IMR-90 (cell line): ENCODE measurements at places on chromosomes 4 and X. TPM values are rescaled to one million over a fixed set of nuclear protein-coding genes. Genes with fewer than 3 reads are reported as not detected.

DNA sequence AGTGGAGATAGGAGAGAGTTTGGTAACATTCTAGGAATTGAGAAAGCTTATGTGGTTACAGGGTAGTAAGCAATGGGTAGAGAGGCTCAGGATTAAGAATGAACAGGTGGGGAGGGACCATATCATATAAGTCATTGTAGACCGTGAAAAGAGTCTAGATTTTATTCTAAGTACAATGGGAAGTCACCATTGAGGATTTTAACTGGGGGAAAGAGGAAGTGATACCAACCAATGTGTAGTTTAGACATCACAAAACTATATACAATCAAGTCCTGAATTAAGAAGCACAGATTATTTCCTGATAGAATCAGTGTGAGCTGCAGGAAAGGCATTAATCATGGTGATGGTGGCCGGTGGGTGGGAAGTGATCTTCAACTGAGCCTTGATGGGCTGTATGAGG, 178.3 kb upstream of the ZIC3 start:
- H3K27me3 ChIP-seq = no peaks in the 10 kb centered on the region
- no peaks in the 10 kb centered on the region for H3K4me1 ChIP-seq
- no peaks in the 10 kb centered on the region for H3K36me3 ChIP-seq
- no peak overlapping the region for H3K4me3 ChIP-seq
- no peak for DNase-seq

Gene HS3ST1
- total RNA-seq = not detected in 2 replicates

DNA sequence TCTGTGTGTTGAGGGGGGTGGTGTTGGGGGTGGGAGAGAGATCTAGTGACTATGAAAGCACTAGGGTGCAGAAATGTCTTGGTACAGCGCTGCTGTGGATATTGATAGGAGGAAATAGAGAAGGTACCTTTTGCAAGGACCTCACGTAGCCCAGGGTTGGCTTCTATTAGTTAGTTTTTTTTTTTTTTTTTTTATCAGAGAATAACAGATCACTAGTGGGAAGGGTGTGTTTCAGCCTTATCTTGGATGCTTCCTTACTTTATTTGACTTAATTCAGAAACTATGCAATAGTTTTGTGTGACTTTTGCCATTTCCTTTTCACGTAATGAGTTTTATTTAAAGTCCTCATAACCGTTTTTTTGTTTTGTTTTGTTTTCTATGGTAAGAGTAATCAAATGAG, 16.4 kb upstream of the PGRMC2 start:
- no peaks in the 10 kb centered on the region for H3K27me3 ChIP-seq
- peaks cover 12% of the 10 kb centered on the region for H3K4me1 ChIP-seq
- 0 out of 2 replicates have a peak overlapping the region, but pooled peaks have one; percentile 9 for H3K27ac ChIP-seq
- no peak for DNase-seq
- H3K36me3 ChIP-seq = peaks cover 5% of the 10 kb centered on the region; the same call in 1 of the 2 replicates

DNA sequence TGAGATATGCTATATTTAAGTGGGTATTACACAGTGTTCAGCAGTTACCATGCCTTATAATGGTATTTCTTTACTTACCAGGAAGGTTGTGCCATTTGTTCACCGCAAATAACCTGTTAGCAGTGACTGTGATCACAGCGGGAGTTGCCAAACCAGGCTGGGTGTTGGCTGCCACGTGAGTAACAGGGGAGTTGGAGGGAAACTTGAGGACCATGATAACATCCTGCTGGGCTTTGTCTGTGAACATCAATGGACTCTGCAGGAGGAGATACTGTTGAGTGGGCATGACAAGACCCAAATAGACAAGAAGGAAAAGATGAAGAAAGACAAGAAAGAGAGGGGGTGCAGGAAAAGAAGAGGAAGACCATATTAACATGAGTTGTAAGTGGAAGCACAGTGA, 242.9 kb downstream of the DCLK2 start:
- no peak overlapping the region for H3K27ac ChIP-seq
- peaks cover 1% of the 10 kb centered on the region; the same call in 1 of the 2 replicates for H3K36me3 ChIP-seq
- no peaks in the 10 kb centered on the region for H3K27me3 ChIP-seq
- H3K4me1 ChIP-seq = peaks cover 12% of the 10 kb centered on the region

DNA sequence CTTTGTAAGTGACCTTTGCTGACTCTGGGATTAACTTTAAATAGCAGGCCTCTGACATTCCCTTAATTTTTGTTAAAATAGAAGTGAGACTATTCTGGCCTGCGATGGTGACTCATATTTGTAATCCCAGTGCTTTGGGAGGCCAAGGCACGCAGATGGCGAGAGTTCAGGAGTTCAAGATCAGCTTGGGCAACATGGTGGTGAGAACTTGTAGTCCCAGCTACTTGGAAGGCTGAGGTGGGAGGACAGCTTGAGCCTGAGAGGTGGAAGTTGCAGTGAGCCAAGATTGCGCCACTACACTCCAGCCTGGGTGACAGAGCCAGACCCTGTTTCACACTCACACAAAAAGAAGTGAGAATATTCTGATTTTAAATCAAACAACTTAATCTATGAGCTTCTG, 27.3 kb downstream of the ZNF330 start:
- peak; percentile 71 for DNase-seq
- H3K36me3 ChIP-seq = no peaks in the 10 kb centered on the region
- H3K4me1 ChIP-seq = peaks cover 2% of the 10 kb centered on the region; the same call in 1 of the 2 replicates
- no peak overlapping the region for H3K27ac ChIP-seq
- no peak overlapping the region for H3K4me3 ChIP-seq
